ENCODE measurements at places on chromosomes 16 and 17. TPM values are rescaled to one million over a fixed set of nuclear protein-coding genes. Genes with fewer than 3 reads are reported as not detected.

Gene SOX9
- not detected for polyA plus RNA-seq

Gene DLX4
- polyA plus RNA-seq = not detected

Gene PABPN1L
- not detected for polyA plus RNA-seq

Gene TK2
- 4.1 TPM for polyA plus RNA-seq

Gene RUNDC3A
- polyA plus RNA-seq = not detected

Gene CCDC40
- polyA plus RNA-seq = not detected

Gene PRSS33
- not detected for polyA plus RNA-seq

Gene NETO2
- not detected for polyA plus RNA-seq

Gene RCVRN
- polyA plus RNA-seq = not detected

Gene KLHL11
- 7.0 TPM for polyA plus RNA-seq

Gene SPN
- polyA plus RNA-seq = 96.0 TPM

Gene NPIPA2
- not detected for polyA plus RNA-seq

Gene SLC5A2
- polyA plus RNA-seq = 2.4 TPM

DNA sequence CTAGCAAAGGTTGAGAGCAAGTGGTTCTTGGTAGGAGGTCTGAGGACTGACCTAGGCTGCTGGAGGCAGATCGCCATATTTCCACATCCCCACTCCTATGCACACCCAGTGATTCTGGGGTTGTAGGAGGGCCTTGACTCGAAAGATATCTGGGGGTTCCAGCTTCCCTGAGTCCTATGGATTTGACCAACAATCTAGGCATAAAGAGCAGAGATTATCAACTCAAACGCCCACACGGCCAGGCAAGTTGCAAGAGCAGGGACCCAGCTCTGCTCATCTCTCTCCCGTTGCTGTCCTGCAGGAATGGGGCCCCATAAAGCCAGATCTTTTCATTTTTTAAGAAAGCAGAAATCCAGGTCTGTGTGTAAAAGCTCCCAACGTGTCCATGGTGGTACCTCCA, 94.6 kb downstream of the SOCS1 start:
- no peak for DNase-seq

DNA sequence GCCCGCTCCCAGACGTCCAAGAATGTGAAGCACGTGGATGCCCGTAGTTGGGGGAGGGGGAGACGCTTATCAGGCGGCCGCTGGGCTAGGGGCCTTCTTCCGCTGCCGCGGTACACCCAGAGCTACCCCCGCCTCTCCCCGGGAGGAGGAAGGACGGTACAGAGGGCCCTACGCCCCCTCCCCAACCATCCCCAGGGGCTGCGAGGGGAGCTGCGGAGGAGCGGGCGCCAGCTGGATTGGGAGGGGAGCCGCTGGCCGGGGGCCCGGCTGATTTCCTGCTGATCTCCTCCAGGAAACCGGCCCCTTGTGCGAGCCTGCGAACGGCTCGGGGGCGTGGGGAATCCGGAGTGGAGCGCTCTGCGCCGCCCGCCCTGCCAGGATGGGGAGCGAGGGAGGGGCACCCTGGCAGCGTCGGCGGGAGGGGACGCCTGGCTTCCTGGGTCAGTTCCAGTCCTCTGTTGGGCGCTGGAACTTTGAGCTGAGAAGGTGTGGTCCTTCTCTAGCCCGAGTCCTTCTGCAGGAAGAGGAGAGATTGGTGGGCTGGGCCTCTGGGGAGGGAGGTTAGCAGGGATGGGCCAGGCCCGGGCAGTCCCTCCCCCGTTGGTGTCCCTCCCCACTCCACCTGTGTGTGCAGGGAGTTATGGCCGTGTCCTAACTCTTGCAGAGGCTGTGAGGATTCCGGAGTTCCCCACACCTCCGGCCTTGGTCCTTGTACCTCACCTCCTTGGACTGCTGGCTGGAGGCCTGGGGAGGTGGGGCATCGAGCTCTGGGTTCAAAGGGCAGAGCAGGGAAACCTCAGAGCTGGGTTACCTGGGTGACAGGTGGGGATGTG, 19.2 kb downstream of the GJD3 start:
- DNase-seq = peak; percentile 38

- DNase-seq = no peak
These were observed 38.3 kb upstream of the CARMIL2 start for GRCh38 chr16:67606632-67607031.

DNA sequence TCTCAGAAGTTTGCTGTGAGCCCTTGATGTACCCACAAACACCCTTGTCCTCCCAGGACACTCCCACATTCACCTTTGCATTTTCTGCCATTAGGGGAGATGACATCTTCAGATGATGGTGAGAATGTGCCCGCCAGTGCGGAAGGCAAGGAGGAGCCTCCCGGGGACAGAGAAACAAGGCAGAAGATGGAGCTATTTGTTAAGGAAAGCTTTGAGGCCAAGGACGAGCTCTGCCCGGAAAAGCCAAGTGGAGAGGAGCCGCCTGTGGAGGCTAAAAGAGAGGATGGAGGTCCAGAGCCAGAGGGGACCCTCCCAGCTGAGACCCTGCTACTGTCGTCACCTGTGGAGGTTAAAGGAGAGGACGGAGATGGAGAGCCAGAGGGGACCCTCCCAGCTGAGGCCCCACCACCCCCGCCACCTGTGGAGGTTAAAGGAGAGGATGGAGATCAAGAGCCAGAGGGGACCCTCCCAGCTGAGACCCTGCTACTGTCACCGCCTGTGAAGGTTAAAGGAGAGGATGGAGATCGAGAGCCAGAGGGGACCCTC, 17.0 kb downstream of the TAF1C start:
- no peak for DNase-seq

DNA sequence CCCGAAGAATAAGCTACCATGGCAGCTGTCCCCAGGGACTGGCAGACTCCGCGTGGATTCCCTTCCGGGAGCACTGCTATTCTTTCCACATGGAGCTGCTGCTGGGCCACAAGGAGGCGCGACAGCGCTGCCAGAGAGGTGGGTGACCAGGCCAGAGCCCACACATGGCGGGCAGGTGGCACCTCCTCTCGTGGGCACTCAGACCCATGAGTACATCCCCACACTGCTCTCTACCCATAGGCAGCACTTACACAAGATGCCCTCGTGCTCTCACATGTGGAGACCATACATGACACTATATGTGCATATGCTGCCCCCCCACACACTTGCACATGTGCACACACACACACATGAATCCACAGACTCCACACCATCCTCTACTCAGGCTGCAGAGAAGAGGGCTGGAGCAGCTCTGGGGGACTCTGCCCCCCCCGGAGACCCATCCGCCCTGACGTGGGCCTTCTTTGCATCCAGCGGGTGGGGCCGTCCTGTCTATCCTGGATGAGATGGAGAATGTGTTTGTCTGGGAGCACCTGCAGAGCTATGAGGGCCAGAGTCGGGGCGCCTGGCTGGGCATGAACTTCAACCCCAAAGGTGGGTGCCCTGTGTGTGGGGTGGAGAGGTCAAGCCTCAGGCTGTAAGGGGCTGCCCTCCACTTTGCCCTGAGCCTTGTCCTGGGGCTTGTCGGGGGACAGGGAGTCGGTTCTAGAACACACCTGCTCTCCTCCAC, 62.9 kb downstream of the MRC2 start:
- DNase-seq = no peak

- no peak for DNase-seq
These were observed 19.5 kb downstream of the ANKRD40 start for GRCh38 chr17:50688245-50688644.

GRCh38 chr16:86466696-86467406, 43.5 kb upstream of the FOXF1 start:
- DNase-seq = no peak

DNA sequence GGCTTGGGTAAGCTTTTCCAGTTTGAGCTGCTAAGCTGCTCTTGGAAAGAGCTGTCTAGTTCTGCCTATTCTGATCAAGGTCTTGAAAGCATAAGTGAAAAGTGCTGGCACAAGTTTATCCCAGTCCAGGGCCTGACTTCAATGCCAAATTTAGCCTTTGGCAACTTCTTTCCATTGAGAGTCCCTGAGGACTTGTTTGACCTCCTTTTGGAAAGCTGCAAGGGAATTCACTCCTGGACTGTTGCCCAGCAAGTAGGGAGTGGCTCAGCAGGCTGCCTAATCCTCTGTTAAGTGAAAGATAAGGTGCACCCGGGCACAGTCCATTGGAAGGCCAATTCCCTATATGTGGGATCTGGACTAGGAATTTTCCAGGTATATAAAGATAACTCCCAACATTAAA, 16.0 kb upstream of the TANC2 start:
- no peak for DNase-seq

DNA sequence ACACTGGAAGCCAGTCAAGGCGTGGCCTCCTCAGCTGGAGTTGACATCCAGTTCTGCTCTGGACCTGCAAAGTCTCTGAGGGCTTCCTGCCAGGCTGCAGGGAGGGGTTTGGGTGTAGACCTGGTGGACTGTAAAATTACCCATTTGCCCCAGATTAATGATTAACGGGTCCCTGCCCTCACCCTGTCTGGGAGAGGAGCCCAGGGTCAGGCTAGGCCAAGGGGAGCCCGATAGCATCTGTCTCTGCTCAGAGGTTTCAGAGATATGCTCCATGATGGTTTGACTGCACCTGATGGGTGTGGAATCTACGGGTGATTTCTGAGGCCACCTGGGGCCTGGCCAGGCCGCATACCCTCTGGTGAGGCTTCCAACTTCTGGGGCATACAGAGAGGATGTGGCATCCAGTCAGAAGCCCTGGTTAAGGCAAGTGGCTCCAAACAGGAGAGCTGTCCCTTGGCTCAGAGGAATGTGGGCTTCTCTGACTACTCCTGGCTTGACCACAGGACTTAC, 11.2 kb downstream of the PPY start:
- DNase-seq = no peak

- no peak for DNase-seq
These were observed 101.0 kb upstream of the DNAH17 start for GRCh38 chr17:78678222-78678557.

- no peak for DNase-seq
These were observed 2.4 kb downstream of the CYGB start for GRCh38 chr17:76534831-76535732.

DNA sequence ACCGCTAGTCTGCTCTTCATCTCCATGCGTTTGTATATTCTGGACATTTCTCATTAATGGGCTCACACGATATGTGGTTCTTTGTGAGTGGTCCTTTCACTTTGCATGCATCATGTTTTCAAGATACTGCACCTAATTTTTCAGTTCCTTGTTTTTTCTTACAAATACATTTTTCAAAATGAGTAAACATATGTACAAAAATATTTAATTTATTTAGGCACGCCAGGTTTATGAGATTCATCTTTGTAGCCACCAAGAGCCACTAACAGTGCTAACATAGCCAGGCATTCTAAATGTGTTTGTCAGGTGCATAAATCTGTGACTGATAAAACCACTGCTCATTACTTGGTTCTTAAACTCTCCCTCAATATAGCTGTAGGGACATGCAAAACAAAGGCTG, 375.3 kb downstream of the WWOX start:
- no peak for DNase-seq

DNA sequence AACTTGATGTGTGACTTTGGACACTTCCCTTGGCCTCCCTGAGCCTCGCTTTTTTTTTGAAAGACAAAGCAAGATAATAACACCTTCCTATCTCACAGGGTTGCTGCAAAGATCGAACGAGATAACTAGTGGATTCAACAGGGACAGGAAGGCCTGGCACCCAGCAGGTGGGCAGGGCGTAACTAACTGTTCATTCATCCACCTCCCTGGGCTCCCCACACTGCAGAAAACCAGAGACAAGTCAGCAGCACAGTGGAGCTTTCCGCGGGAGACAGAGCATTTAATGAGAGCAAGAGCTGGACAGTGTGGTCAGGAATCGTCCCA, 28.7 kb downstream of the SLC13A5 start:
- no peak for DNase-seq

DNA sequence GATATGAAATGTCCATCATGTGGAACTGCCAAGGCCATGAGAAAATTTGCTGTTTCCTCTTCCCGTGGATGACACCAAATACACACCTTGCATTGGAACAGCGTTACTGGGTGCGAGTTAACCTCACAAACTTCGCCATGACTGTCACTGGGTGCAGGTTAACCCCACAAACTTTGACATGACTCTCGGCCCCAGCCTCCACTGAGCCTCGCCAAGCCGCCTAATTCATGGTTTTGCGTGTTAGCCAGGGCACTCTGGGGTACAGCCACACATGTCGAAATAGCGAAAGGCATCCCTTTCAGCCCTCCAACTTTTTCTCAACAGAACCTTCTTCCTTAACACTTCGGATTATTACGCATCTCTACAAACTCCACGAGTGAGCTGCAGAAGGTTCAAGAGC, 10.6 kb upstream of the KCTD5 start:
- DNase-seq = no peak

GRCh38 chr17:76547642-76548202, 7.9 kb downstream of the PRCD start:
- DNase-seq = no peak

DNA sequence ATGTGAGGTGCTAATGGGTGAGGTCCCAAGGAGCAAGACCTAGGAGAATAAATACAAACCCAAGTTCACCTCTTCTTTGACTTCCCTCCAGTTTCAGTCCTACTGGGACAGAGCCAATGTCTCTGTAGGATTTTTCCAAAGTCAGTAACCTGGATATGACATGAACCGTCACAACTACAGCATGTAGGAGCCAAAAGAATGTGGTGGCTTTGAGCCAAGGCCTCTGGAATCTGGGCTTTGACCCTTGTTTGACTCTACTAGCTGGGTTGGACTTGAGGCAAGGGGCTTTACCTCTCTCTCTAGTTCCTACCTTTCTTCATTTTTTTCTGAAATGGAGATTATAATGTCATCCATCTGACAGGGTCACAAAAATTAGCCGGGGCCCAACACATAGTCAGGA, 91.4 kb downstream of the CACNG3 start:
- DNase-seq = no peak

- no peak for DNase-seq
These were observed 28.6 kb upstream of the ENDOV start for GRCh38 chr17:80386341-80386740.

DNA sequence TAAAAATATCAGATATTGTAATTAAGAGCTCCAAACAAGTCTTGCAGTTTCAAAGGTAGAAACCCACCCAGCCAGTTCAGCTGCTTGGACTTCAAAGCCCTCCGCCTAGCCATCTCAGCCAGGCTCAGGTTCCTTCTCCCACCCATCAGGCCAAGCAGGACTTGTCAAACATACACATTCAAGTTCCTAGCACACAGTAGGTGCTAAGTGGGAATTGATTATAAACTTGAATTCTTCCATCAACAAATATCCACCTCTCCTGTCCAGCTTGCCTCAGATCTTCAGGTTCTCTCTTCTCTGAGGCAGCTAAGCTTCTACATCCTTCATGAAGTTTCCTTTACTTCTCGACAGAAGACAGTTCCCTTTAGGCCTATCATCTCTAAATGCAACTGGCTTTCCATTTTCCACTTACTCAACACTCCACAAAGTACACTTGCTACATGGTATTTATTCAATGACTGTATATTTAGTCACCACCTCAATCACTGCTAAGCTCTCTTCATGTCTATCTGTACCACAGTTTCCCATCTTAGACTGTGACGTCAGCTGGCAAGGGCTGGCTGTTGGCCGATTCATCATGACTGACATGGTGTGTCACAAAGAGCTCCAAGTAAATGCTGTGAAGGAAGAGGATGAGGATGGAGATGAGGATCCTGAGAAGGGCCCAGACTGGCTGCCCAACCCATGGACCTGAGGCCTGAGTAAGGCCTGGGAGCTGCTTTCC, 13.3 kb upstream of the COG7 start:
- DNase-seq = no peak

DNA sequence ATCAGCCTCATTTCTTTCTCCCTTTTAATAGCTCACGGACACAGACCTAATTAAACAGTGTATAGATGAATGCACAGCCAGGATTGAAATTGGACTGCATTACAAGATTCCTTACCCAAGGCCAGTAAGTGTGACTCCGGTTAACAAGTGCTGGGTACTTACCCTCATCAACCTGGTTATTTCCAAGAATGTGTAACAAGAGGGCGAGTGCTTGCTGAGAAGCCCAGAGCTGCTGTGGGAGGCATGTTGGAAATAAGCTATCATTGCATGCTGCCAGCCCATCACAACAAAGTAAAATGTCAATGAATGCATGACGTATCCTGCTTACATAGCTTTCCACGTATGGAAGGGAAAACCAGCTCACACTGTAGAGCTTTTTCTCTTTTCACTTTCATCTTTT, 19.5 kb downstream of the LYRM1 start:
- no peak for DNase-seq
